ENCODE measurements at places on chromosomes 2 and 18. TPM values are rescaled to one million over a fixed set of nuclear protein-coding genes. Genes with fewer than 3 reads are reported as not detected.

Gene HAUS1
- 94.9 TPM for total RNA-seq

Gene DCDC2C
- not detected for total RNA-seq

Gene CYS1
- total RNA-seq = not detected

Gene CCL20
- not detected for total RNA-seq

DNA sequence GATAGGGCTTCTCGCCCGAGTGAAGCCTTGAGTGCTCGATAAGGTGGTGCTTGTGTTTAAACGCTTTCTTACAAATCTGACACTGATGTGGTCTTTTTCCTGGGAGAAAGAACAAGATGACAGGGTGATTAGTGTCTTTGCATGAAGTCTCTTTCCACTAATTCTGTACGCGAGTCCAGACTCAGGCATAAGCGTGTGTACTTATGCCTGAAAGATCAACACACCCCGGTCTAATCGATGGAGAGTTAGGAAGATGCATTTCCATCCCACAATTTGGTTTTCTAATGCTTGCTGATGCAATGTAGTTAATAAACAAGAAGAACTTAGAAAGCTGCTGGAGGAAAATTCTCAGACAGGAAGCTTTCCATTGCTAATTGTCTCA lies 130.0 kb downstream of the ZEB2 start:
- no peak for DNase-seq

DNA sequence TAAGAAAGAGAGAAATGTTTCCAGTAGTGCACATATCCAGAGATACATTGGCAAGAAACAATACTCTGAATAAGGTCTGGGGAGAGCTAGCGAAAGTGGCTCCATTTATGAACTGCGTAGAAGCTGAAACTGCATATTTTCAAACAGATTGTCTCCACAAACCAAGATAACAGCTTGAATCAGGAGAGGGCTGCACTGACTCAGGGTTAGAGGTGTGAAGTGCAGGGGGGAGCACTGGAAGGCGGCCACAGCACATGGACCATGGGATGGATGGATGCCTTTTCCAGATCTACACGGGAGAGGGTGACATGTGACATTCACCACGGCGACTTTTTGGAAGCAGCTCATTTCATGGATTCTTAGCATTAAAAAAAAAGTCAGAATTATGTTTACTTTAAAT lies 729.4 kb downstream of the RNF144A start:
- no peak for DNase-seq

DNA sequence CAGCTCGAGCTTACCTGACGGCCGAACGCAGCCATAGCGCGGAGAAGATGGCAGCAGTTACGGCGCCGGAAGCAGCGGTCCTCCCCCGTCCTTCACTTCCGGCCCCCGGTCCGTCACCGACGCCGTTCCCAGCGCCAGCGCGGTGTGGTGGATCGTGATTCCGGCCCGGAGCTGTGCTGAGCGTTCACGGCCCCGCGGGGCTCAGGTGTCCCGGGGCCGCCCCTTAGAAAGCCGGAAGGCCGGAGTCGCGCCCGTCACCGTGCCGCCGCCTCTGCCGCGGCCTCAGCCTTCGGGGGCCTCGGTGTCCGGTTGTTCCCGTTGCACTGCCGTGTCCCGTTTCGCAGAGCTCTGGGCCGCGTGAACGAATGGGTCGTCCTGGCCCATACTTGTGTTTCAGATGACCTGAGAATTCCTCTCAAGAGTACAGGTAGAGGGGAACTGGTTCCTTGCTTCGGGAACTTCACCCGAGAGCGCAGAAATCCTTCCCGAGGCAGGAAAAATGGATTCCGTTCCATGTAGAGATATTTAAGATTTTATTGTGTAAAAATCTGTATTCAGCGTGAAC lies at the start of gene MTERF4:
Gene MTERF4 (minus strand): TSS at position 49 of the 565 bp plus-strand sequence. CDS start 14 bp downstream, at position 35.
- DNase-seq = peak; percentile 76

- DNase-seq = no peak
Measured at GRCh38 chr2:25387876-25388449, 46.2 kb upstream of the DNMT3A start.

GRCh38 chr2:209734805-209735204 lies 36.8 kb upstream of the UNC80 start:
- DNase-seq = no peak

GRCh38 chr2:25032901-25033300 lies 9.0 kb upstream of the EFR3B start:
- DNase-seq = no peak

DNA sequence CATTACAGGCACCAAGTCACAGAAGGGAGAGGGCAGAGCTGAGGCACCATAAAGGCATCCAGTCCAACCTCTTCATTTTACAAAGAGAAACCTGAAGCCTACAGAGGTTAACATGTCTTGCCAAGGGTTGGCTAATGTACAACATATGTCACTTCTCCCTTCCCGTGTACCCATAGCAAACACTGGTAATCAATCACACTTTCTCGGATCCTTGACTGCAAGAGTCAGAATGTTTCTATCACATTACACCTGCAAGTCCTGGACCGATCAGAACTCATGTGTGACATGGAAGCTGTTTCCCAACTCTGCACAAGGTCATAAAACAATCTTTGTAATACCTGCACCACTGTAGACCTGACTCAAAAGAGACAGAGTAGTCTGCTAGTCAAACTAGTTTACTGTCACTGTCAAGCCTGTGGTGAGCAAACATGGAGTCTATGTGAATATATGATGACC lies 6.0 kb downstream of the ANKRD44 start:
- no peak for DNase-seq

DNA sequence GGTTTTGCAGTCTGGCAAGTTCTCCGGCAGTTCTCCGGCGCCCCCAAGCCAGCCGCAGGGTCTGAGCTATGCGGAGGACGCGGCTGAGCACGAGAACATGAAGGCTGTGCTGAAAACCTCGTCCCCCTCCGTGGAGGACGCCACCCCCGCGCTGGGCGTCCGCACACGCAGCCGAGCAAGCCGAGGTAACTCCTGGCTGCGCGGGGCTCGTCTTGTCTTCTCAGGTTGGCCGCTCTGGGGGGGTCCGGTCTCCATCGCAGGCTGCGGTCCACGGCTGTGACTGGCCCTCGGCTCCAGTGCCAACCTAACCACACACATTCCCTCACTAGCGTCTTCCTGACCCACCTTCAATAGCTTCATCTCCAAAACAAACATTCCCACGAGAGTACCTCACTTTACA lies 68.2 kb downstream of the TPGS2 start:
- DNase-seq = no peak

- no peak for DNase-seq
Measured at GRCh38 chr18:53534203-53534602, 690.3 kb downstream of the MBD2 start.

DNA sequence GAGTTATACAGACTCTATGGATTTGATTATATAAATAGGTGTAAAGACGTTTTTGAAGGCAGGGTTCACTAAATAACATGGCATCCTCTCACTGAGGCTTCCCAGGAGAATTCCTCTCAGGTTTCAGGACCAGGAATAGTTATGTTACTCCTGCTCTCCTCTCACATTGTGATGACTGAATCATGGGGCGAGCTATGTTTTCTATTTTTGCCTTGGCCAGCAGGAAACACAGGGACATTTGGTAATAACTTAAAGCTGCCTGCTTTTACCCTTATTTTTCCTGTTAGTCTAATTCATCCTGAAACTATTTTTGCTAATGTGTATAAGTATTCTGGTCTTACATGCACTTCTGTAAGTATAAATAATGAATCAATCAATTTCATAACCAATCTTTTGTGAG lies 115.3 kb upstream of the ITGB6 start:
- no peak for DNase-seq

GRCh38 chr2:85611705-85612587 lies at the start of gene C2orf68:
Gene C2orf68, minus strand, starts transcription at chr2:85612066. Its CDS starts 82 bp downstream, at chr2:85611984.
- DNase-seq = peak; percentile 87

DNA sequence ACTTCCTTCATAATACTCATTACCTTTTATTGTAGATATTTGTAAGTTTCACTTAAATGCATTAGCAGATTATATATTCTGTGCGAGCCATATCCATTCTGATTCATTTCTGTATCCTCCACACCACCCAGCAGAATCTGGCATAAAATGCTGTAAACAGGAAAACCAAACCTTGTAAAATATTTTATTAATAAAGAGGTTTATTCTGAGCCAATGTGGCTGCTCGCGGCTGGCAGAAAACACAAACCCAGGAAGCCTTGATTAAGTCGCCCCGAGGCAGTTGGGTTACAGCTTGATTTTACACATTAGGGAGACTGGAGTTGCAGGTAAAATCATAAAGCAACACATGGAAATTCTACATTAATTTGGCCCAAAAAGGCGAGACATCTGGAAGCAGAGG lies 40.5 kb downstream of the GNAL start:
- DNase-seq = no peak

DNA sequence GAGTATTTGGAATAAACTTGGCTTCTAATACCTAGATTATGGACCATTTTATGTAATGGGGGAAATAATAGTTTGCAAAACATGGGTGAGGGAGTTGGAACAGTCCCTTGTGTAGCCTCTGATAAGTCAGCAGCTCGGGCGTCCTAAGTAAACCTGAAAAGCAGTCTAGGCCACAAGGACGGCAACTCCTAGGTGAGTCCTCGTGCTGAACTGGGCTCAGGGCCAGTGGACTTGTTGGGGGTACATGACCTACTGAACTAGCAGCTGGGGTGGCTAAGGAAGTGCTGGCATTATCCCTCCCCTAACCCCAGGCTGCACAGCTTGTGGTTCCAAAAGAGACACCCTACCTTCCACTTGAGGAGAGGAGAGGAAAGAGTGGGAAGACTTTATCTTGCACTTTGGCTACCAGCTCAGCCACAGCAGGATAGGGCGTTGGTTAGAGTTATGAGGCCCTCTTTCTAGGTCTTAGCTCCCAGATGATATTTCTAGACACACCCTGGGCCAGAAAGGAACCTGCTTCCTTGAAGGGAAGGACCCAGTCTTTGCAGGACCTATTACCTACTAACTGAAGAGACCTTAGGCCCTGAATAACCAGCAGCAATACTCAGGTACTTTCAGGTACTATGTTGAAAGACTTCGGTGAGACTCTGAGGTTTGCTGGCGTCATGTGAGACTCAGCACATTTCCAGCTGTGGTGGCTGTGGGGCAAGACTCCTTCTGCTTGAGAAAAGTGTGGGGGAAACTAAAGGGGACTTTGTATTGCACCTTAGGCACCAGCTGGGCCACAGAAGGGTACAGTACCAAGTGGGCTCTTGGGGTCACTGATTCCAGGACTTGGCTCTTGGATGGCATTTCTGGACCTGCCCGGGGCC lies 71.0 kb downstream of the AQP4 start:
- no peak for DNase-seq

DNA sequence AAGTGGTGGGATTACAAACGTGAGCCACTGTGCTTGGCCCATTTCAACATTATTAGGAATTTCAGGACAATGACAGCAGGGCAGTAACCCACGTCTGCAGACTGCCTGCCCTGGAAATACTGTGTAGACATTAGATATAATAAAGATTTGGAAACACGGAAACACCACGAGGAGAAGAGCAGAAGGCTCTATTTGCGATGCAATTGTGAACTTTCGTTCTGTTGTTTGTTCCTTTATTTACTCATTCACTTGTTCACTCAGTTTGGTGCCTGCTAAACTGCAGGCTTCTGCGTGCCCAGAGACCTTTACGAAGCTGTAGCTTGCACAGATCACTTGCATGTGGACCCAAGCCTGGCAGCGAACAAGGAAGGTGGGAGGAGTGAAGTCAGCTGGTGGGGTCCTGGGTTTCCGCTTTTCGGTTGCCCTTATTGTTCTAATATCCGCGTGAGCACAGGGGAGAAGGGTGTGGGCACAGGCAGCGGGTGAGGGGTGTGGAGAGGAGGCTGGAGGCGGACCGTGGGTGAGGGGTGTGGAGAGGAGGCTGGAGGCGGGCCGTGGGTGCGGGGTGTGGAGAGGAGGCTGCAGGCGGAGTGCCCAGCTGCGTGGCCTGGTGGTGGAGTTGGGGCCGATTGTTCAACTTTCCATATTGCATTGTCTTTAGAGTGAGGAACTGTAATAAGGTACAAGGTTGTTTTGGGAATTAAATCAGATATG lies 3.4 kb downstream of the COLEC11 start:
- no peak for DNase-seq

DNA sequence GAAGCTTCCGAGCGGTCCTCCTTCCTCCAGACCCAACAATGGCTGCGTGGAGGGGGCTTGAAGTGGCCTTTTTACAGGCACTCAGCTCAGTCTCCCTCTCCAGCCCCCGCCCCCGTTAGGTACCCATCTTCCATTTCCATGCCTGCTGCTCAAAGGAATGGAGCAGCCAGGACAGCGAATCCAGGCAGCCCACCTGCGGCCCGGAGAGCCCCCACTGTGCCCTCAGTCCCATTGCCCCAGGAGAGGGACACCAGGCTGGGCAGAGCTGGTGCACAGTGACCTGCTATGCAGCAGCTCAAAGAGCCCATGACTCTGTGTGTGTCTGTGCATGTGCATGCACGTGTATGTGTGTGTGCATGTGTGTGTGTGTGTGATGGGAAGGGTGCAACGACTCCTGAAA lies 10.6 kb upstream of the POMC start:
- no peak for DNase-seq

DNA sequence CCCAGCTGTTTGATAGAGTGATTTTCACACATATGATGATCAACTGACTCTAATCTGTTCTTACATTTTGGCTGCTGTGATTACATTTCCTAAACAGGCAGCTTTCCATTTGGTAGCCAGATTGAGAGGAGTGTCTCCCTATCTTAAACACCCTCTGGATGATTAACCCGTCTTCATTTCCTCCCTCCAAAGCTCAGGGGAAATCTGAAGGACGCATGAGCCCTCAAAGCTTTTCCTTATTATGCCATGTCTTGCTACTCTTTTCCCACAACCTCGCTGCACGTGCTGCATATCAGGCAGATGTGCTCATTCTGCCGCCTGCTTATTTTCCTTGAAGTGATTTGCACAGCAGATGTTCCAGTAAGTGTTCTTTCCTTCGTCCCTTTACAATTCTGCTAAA lies 837.4 kb downstream of the LRRTM4 start:
- no peak for DNase-seq

- DNase-seq = no peak
Measured at GRCh38 chr2:232787806-232788205, 11.4 kb upstream of the KCNJ13 start.

- DNase-seq = no peak
Measured at GRCh38 chr2:64062840-64063239, 43.6 kb upstream of the VPS54 start.

- DNase-seq = no peak
Measured at GRCh38 chr2:191345788-191346187, 100.6 kb downstream of the MYO1B start.

- DNase-seq = no peak
Measured at GRCh38 chr2:69667805-69668382, 24.4 kb upstream of the AAK1 start.

GRCh38 chr2:233803292-233803911 lies 25.3 kb downstream of the MROH2A start:
- no peak for DNase-seq

- no peak for DNase-seq
Measured at GRCh38 chr2:127164761-127165538, 55.1 kb downstream of the CYP27C1 start.

- no peak for DNase-seq
Measured at GRCh38 chr2:120994301-120994995, 258.8 kb downstream of the GLI2 start.
